ENCODE measurements at places on chromosomes 13 and 19. TPM values are rescaled to one million over a fixed set of nuclear protein-coding genes. Genes with fewer than 3 reads are reported as not detected.

Gene LDLR
- polyA plus RNA-seq: 59.5 TPM

Gene PNMA8C
- polyA plus RNA-seq: 0.05 TPM

Gene GGN
- 0.15 TPM for polyA plus RNA-seq

Gene CCDC8
- polyA plus RNA-seq: 20.8 TPM

Gene KLK14
- not detected for polyA plus RNA-seq

Gene TTC9B
- polyA plus RNA-seq: not detected

Gene TNFSF9
- 11.9 TPM for polyA plus RNA-seq

Gene MICOS13
- 124 TPM for polyA plus RNA-seq

Gene RFPL4AL1
- polyA plus RNA-seq: not detected

Gene PTGIR
- polyA plus RNA-seq: 1.7 TPM

Gene CD177
- not detected for polyA plus RNA-seq

Gene KLK7
- polyA plus RNA-seq: not detected

Gene AP1M2
- 1.1 TPM for polyA plus RNA-seq

Gene LENG9
- 0.32 TPM for polyA plus RNA-seq

Gene ZNF844
- polyA plus RNA-seq: 0.98 TPM

Gene CYP4F2
- polyA plus RNA-seq: 0.82 TPM

Gene S1PR2
- polyA plus RNA-seq: 1.9 TPM

Gene SIGLEC5
- polyA plus RNA-seq: not detected

Gene PABPC3
- polyA plus RNA-seq: 0.12 TPM

Gene NXNL1
- polyA plus RNA-seq: not detected

Gene ATP12A
- not detected for polyA plus RNA-seq

Gene BCAM
- polyA plus RNA-seq: 0.76 TPM

Gene SPART
- polyA plus RNA-seq: 41.6 TPM

Gene STOML3
- polyA plus RNA-seq: not detected

Gene CHAMP1
- 26.7 TPM for polyA plus RNA-seq

Gene DLEU7
- not detected for polyA plus RNA-seq

Gene NLRP9
- not detected for polyA plus RNA-seq

Gene ZNF430
- 5.0 TPM for polyA plus RNA-seq

Gene ACP7
- polyA plus RNA-seq: not detected

Gene KCNRG
- 0.50 TPM for polyA plus RNA-seq

Gene ZIC5
- polyA plus RNA-seq: 1.4 TPM

Gene CYP4F3
- polyA plus RNA-seq: not detected

Gene CEACAM3
- polyA plus RNA-seq: not detected

Gene CEACAM6
- not detected for polyA plus RNA-seq

Gene SIGLEC11
- polyA plus RNA-seq: not detected

Gene DCT
- polyA plus RNA-seq: 0.55 TPM

Gene ZNF888
- 5.9 TPM for polyA plus RNA-seq

Gene RFPL4A
- polyA plus RNA-seq: 0.13 TPM

Gene FFAR3
- not detected for polyA plus RNA-seq

Gene PCDH9
- 2.3 TPM for polyA plus RNA-seq

Gene CCDC70
- not detected for polyA plus RNA-seq

Gene MAP4K1
- 0.99 TPM for polyA plus RNA-seq
